ENCODE measurements at places on chromosomes 11 and 22.

- no peak for DNase-seq
Measured at GRCh38 chr11:82747471-82747870, 13.8 kb upstream of the FAM181B start.

DNA sequence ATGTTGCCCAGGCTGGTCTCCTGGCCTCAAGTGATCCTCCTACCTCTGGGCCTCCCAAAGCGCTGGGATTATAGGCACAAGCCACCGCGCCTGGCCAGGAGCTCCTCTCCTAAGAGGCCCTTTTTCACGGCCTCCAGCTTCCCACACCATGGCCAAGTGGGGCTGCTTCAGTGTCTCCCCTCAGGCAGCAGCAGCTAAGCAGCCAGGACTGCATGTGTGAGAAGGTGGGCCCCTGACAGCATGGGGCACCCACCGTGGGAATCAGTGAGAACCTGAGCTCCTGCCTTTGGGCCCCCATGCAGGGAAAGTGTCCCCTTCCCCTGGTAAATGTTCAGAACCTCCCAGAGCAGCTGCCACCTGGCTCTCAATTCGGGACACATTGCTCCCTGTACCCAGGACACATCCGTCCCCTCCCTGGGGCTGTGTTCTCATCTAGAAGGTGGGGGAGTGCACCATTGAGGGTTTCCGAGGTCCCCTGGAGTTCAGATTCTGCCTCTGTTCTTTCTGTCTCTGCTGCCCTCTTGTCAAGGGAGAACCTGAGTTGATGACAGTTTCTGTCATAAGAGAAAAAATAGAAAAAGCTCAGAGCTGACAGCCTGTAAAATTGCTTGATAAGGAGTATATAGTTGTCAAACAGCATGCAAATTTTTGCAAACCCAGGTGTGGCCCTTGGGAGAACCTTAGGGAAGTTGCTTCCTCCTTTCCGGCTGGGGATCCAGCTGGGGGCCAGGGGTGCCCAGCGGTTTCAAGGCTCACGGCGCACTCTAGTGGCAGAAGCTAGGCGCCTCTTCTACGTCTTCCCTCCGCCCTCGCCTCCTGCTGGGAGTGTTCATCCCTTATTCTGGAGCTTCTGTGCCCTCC, 29.7 kb downstream of the FAM83F start:
- DNase-seq = peak; percentile 93

GRCh38 chr22:36027579-36027934, 1.1 kb downstream of the RBFOX2 start:
- DNase-seq = peak; percentile 55

GRCh38 chr11:96265220-96265737, 77.7 kb downstream of the MAML2 start:
- no peak for DNase-seq

DNA sequence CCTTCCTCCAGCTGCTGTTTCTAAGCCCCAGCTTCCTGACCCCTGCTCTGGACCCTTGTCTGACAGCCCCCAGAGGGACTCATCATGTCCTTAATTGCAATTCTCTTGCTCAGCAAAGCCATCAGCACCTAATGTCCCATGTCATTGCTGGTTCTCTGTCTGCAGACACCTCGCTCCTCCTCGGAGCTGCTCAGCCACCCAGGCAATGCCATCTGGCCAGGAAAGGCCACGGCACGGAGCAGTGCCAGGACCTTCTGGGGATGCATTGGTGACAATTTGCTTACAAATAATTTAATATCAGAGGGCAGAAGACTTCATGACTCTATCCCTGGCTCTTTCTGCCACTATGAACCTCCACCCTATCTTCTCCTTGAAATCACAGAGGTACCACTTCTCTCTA, 107.0 kb upstream of the THY1 start:
- no peak for DNase-seq

- no peak for DNase-seq
Measured at GRCh38 chr22:31162015-31162765, 2.2 kb downstream of the RNF185 start.

GRCh38 chr22:27857443-27857842, 55.9 kb upstream of the MN1 start:
- no peak for DNase-seq

- no peak for DNase-seq
Measured at GRCh38 chr11:123062892-123063825, 1.2 kb upstream of the HSPA8 start.

DNA sequence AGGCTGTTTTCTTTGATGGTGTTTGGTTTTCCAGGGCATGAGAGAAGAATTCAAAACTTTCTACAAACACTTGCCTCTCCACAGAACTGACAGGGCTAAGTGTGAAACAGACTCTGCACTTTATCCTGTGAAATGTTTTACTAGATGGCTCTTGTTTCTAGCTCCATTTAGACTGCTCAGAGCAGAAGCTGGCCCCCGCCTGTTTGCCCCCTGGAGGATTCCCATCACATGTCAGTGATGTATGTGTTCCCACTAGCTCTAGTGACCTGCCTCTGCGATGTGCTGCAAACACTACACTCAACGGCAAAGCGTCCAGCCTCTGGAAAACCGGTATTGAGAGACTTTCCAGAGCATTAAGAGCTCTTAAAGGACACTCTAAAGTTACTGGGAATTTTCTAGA, 41.4 kb upstream of the PCF11 start:
- peak; percentile 8 for DNase-seq

DNA sequence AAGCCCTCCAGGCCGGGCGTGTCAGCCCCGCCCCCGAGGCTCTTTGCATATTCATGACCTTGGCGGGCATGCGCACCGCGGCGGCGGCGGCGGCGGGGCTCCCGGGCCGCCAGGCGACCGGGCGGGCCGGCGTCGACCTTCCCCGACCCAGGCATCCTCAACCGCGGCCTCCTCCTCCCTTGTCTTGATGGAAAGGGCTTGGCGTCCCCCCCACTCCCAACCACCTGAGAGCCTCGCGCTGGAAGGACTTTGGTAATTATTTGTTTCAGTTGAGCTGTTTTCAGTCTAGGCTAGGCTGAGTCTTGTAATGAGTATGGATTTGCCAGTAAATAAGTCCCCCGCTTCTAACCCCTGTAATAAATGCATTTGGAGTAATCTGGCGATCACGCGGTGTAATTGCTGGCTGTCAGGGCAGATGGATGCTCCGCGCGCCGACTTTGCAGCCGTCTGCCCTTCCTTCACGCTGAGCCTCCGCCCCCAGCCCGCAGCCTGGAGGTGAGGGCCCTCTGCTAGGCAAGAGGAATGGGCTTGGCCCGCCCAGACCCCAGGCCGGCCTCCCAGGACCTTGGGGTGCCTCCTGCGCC, 25.2 kb downstream of the FLRT1 start:
- peak; percentile 92 for DNase-seq

DNA sequence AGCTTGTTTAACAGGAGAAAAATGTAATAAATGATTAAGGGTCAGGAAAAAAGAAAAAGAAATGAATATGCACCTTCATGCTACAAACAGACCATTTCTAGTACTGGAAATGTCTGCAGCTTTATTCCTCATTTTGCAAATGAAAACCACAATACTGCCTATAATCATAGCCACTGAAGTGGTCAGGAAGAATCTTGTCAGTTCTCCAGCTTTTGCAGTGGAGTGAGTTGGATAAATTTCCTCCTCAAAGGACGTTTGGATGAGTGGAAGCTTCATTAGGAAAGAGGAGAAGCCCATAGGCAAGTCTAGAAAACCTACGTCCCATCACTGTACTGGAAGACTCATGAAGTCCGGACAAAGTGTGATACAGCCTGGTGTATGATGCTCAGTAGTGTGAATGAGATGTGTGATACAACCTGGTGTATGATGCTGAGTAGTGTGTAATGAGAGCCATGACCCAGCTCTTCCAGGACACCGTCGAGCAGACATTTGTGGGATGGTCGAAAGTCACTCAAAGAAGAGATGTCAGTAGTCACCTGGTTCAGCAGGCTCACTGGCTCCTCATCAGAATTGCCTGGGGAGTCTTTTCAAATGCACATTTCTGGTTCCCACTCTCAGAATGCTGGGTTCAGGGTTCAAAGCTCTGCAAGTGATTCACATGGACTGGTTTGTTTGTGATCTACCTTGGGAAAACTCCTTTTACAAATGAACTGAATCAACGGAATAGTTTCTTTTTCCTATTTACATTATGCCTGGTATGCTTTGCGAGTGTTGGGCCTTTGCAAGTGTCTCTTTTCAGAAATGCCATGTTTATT, 101.3 kb downstream of the PDHX start:
- no peak for DNase-seq

GRCh38 chr11:1564535-1565172, 7.4 kb downstream of the DUSP8 start:
- peak; percentile 90 for DNase-seq

DNA sequence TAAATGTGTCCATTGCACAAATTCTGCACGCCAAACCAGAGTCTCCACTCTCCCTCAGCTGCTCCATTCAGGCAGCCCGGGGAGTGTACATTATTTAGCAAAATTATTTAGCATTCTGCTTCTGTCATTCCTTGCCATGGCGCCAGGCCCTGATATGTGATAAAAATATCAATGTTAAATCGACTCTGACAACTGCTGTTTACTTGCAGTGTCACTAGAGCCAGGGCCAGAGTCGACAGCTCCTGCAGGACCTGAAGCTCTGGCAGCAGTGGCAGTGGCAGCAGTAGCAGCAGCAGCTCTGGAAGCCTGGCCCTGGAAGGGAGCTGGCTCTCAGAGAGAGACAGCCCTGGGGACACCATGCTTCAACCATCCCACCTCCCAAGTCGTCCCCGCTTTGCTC, 224.5 kb downstream of the BUD13 start:
- DNase-seq = no peak

GRCh38 chr11:1193326-1194230, 29.3 kb upstream of the MUC5B start:
- DNase-seq = no peak

DNA sequence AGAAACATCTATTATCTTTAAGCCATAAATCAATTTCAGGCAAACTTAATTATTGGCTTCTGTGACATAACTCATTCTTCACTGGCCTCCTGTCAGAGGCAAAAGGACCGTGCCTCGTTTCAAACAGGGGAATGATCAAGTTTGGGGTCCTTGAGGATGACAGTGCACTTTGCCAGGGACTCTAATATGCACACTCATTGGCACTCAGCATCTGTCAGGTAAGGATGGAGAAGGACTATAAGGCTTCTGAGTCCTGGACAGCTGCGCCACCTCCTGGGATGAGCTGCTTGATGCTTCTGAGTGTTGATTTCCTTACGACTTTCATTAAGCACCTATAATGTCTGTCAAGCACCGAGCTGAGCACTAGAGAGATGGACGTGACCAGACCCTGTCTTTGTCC, 20.2 kb downstream of the BPIFC start:
- DNase-seq = peak; percentile 45

- peak; percentile 94 for DNase-seq
Measured at GRCh38 chr11:14499560-14500180, at the start of gene COPB1. Gene COPB1 (minus strand): TSS chr11:14499811. CDS start chr11:14498928, 883 bp downstream.

GRCh38 chr11:73570415-73571114, 27.3 kb downstream of the FAM168A start:
- DNase-seq = no peak

DNA sequence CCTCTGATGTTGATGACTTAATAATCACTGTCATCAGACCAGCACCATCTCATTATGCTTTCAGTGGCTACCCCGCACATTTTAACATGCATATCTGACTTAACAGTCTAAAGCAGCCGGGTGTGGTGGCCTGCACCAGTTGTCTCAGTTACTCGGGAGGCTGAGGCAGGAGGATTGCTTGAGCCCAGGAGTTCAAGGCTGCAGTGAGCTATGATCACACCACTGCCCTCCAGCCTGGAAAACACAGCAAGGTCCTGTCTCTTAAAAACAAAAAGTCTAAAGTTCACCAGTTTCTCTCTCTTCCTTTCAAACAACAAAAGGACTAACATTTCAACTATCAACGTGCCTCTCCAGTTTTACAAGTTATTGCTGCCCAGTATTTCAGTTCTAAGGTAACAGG, 55.3 kb upstream of the GAB2 start:
- no peak for DNase-seq

DNA sequence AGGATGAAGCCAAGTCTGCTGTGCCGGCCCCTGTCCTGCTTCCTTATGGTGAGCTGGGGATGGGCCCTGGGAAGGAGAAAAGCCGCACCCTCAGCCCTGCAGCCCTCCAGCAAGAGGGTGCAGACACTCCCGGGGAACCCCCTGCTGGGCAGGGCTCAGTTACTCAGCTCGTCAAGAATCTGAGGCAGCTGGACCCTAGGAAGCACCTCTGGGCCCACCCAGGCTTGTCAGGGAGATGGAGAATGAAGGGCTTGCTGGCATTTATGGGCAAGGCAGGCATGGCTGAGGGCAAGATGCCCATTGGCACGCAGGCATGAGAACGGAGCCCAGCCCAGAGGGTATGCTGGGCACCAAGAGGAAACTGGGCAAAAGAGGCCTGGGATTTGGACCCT, 12.9 kb downstream of the RELT start:
- no peak for DNase-seq

DNA sequence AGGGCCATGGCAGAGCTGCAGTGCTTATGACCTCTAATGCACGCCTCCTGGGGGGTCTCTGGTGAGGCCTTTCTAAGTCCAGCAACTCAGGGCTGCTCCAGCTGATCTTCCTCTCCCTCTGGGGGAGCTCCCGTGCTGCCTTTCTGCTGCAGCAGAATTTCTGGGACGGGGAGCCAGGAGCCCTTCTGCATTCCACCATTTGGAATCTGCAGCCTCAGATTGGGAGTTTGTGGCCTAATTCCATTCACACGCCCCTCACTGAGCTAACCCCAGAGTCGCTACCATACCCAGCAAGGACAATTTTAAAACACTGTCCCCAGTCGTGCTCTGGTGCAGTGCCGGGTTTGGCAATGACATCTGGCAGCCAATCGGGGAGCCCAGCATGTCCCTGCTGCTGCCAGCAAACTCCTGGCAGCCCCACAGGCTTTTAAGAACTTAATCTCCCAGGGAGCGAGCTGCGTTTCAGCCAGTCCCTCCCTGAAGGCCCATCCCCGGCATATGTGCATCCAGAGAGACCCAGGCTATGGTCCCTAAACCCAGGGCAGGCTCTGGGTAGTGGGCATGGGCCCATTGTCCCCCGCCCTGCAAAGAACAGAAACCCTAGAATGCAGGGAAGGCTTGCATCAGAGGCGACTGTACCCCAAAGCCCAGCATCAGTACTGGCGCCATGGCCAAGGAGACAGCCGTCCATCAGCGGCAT, 4.7 kb downstream of the SHANK2 start:
- peak; percentile 77 for DNase-seq

GRCh38 chr22:50280022-50280707, 10.0 kb upstream of the MAPK11 start:
- no peak for DNase-seq

- no peak for DNase-seq
Measured at GRCh38 chr11:61048368-61049062, 53.8 kb upstream of the CD5 start.

DNA sequence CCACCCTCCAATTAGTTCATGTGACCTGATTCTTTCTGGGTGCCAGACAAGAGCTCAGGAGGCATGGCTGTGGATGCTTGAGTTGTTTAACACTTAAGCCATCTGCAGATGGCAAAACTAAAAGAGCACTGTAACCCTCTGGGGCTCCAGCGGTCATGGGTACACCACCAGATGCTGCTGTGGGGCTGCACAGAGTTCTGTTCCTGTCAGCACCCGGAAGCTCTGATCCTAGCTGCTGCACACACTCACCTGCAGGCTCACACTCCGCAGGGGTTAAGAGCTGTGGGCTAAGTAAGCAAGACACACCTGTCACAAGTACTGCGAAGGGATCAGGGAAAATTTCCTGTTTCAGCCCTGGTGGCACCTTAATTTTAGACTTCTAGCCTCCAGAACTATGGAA, 307.8 kb downstream of the C11orf87 start:
- no peak for DNase-seq

- peak; percentile 60 for DNase-seq
Measured at GRCh38 chr11:14499178-14499559, 442 bp downstream of the COPB1 start.

GRCh38 chr11:76641905-76642304, 28.6 kb downstream of the LRRC32 start:
- DNase-seq = no peak

- no peak for DNase-seq
Measured at GRCh38 chr11:42205518-42205917, 746.1 kb upstream of the LRRC4C start.

All from neural progenitor cell (in vitro differentiated cells).